ENCODE measurements at places on chromosomes 7 and 10. TPM values are rescaled to one million over a fixed set of nuclear protein-coding genes. Genes with fewer than 3 reads are reported as not detected.

DNA sequence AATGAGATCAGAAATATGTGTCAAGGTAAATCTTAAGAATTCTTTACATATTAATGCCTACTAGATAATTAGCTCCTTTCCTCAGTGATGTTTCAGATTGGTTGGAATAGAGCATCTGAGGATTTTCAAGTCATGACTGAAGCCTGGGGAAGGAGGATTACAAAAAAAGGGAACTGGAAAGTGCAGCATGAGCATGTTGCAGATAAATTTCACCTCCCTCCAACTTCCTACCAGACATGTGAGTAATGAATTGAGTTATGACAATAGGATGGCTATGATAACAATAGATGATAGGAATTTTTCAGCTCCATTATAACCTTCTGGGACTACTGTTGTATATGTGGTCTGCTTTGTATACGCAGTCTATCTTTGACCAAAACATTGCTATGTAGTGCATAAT is 104.2 kb upstream of the RAB18 start:
- H3K4me1 ChIP-seq: no peaks in the 10 kb centered on the region
- no peaks in the 10 kb centered on the region for H3K36me3 ChIP-seq
- H3K27ac ChIP-seq: no peak overlapping the region
- DNase-seq: no peak

DNA sequence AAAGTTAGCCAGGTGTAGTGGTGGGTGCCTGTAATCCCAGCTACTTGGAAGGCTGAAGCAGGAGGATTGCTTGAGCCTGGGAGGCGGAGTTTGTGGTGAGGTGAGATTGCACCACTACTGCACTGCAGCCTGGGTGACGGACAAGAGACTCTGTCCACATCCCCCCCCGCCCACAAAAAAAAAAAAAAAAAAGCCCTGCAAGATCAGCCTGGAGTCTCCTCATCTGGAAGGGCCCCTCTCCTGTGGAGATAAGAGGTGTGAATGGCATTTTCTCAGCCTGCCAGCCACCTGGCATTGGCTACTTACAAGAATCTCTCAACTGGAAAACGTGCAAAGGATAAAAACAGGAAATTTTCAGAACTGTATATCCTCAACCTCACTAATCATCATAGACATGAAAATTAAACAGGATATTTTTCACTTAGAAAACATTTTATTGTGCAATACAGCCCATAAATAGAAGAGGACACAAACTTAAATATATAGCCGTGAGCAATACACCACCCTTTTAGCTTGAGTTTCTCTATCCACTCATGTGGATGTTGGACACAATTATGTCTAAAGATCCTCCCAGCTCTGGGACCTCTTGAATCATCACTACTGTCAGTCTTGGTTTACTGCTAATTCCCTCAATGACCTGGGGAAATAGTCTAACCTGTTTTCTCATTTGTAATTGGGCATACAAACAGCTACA is 11.3 kb upstream of the TSPAN15 start:
- H3K27ac ChIP-seq: peak overlapping the region; percentile 79
- peaks cover 28% of the 10 kb centered on the region for H3K4me1 ChIP-seq
- no peak overlapping the region for H3K4me3 ChIP-seq
- H3K27me3 ChIP-seq: no peaks in the 10 kb centered on the region

DNA sequence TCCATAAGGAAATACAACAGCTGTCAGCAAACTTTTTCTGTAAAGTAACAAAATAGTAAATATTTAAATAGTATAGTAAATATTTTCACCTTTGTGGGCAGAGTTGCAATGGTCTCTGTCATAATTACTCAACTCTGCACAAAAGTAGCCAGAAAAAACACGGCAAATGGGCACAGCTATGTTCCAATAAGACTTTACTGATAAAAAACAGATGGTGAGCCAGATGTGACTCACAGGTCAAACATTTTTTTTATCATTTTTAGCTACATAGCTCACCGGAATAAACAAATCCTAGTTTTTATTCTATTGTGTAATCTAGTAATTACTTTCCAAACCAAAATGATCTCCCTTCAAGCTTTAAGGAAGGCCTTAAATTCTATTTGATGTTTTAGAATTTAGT is 55.3 kb downstream of the NCAPG2 start:
- peaks cover 44% of the 10 kb centered on the region for H3K36me3 ChIP-seq
- H3K27ac ChIP-seq: no peak overlapping the region
- H3K27me3 ChIP-seq: no peaks in the 10 kb centered on the region
- DNase-seq: no peak
- no peaks in the 10 kb centered on the region for H3K4me1 ChIP-seq

- H3K27me3 ChIP-seq: no peaks in the 10 kb centered on the region
- DNase-seq: no peak
- H3K4me1 ChIP-seq: peaks cover 49% of the 10 kb centered on the region
- H3K4me3 ChIP-seq: peak overlapping the region; percentile 93
These were observed 1.3 kb upstream of the SP4 start for GRCh38 chr7:21426286-21427181.

ENO4 gene
- not detected for total RNA-seq

CCDC146 gene
- 4.7 TPM for total RNA-seq

GRCh38 chr10:1664333-1664964 is 72.9 kb downstream of the ADARB2 start:
- no peak for DNase-seq
- H3K27me3 ChIP-seq: peaks cover 13% of the 10 kb centered on the region
- no peak overlapping the region for H3K4me3 ChIP-seq
- H3K4me1 ChIP-seq: no peaks in the 10 kb centered on the region
- H3K27ac ChIP-seq: no peak overlapping the region

- no peak overlapping the region for H3K4me3 ChIP-seq
- no peak for DNase-seq
- H3K27me3 ChIP-seq: no peaks in the 10 kb centered on the region
- no peak overlapping the region for H3K27ac ChIP-seq
- no peaks in the 10 kb centered on the region for H3K4me1 ChIP-seq
- H3K36me3 ChIP-seq: no peaks in the 10 kb centered on the region
These were observed 163.5 kb downstream of the MBL2 start for GRCh38 chr10:52609071-52609470.

GRCh38 chr7:142553216-142553615 is 196.1 kb upstream of the PRSS1 start:
- H3K27ac ChIP-seq: no peak overlapping the region
- peaks cover 29% of the 10 kb centered on the region for H3K27me3 ChIP-seq
- DNase-seq: no peak
- H3K4me3 ChIP-seq: no peak overlapping the region

DNA sequence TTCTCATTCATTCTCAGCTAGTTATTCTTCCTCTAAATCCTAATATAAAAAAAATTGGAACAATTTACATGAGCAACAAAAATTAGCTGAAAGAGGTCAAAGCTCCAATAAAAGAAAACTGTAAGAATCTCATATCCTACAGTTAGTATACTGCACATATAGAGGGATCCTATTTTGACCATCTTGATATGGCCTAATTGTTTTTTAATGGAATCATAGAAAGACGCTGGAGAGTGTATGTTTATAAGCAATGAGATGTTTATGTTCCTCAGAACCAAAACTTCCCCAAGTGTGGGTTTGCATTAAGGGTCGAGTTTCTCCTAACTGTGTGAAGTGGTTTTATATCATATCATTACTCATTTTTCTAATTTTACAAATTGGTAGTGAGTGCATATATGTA is 102.5 kb downstream of the VIM start:
- no peaks in the 10 kb centered on the region for H3K27me3 ChIP-seq
- no peak overlapping the region for H3K4me3 ChIP-seq
- no peak overlapping the region for H3K27ac ChIP-seq
- no peak for DNase-seq

DNA sequence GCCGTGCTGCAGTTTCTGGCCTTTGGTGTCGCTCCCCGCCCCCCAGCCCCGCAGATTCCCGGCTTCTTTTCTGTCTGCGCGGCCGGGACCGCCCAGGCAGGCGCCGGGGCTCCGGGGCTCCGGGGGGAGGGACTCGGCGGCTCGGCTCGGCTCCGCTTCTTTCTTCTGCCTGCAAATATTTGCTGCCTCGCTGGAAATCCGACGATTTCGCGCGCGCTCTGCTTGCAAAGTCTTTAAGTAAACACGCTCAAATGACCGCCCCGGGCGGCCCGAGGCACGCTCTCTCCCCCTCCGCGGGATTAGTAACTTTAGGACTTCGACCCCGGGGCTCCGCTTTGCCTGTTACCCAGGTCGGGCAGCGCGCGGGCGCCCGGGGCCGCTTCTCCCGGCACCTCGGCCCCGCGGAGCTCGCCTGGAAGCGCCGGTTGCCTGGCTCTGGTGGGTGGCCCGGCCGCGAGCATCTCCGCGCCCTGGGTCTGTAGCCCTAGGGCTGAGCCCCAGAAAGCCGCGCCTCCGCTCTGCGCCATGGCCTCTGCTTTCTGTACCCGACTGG is 3.9 kb upstream of the GATA3 start:
- H3K27me3 ChIP-seq: peaks cover 100% of the 10 kb centered on the region
- H3K4me1 ChIP-seq: peaks cover 78% of the 10 kb centered on the region
- DNase-seq: no peak
- peak overlapping the region; percentile 67 for H3K4me3 ChIP-seq
- no peaks in the 10 kb centered on the region for H3K36me3 ChIP-seq

MAGI2 gene
- 4.5 TPM for total RNA-seq

DNA sequence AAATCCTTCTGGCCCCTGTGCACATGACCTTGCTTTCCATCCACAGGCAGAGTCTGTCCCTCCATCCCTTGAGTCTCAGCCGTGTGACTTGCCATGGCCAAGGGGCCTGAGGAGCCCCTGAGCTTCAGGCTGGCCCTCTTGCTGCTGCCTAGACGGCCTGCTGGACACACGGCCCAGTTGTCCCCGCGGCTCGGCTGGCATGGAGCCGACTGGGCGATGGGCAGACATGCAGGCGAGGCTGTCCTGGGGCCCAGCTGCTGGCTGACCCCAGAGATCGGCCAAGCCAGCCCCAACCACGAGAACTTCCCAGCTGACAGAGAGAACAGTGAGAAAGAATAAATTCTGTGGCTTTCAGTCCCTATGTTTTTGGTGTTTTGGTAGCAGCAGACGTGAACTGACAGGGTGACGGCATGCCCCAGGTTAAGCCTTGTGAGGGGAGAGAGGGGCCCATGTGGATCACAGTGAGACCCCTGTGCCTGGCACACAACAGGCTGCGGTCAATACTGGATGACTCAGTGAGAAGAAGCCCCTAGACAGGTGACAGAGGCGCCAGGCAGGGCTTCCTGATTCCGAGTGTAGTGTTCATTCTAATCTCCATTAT is 11.7 kb downstream of the PRKAG2 start:
- H3K4me3 ChIP-seq: no peak overlapping the region
- no peak overlapping the region for H3K27ac ChIP-seq
- H3K4me1 ChIP-seq: peaks cover 47% of the 10 kb centered on the region
- no peaks in the 10 kb centered on the region for H3K36me3 ChIP-seq
- no peaks in the 10 kb centered on the region for H3K27me3 ChIP-seq

GRCh38 chr10:94282369-94282768 is 80.4 kb downstream of the NOC3L start:
- no peaks in the 10 kb centered on the region for H3K4me1 ChIP-seq
- H3K36me3 ChIP-seq: peaks cover 5% of the 10 kb centered on the region
- H3K4me3 ChIP-seq: no peak overlapping the region

PILRA gene
- total RNA-seq: 2.0 TPM

ZCWPW1 gene
- total RNA-seq: 4.6 TPM
